Kidney epithelial cell (primary cell): ENCODE measurements at places on chromosomes 7 and 10. TPM values are rescaled to one million over a fixed set of nuclear protein-coding genes. Genes with fewer than 3 reads are reported as not detected.

- DNase-seq = no peak
These were observed 28.0 kb upstream of the VSIR start for GRCh38 chr10:71801361-71801760.

DNA sequence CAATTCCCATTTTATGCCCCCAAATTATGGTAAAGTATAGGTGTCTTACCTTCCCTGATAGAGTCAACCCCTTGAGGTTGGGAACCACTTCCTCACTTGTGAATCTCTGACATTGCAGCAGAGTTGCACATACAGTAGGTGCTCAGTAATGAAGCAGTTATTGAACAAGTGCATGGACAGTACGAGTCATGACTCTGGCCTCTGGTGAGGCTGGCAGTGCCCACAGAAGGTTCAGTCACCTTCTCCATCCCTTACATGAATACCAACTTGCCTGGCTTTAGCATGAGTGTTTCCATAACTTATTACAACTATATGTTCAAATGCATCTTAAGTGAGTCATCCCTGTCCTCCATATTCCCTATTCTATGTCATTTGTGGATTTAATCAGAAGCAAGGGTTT lies 340.0 kb downstream of the ELMO1 start:
- no peak for DNase-seq

SEMA3C gene
- 84.8 and 113 TPM in 2 replicates for total RNA-seq

PROSER2 gene
- 47.6 and 58.8 TPM in 2 replicates for total RNA-seq

NKX1-2 gene
- total RNA-seq = not detected in 2 replicates

DNA sequence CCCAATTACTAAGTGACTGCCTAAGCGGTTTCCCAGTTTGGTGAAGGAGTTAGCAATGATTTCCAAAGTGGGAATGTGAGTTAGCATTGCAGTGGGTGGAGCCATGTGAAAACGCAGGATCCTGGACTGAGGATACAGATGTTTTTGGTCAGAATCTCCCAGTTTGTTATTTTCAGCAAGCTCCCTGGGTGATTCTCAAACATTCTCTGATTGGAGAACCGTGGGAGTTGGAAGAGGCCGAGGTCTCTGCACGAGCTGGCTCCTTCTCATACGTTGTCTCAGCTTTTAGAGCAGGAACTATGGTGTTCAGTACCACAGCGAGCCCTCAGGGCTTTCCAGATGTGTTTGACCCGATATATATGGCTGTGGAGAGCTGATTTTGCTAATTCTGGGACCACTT lies 396.5 kb upstream of the NPVF start:
- no peak for DNase-seq

- no peak for DNase-seq
These were observed 129.4 kb downstream of the NRBF2 start for GRCh38 chr10:63262430-63263073.

DNA sequence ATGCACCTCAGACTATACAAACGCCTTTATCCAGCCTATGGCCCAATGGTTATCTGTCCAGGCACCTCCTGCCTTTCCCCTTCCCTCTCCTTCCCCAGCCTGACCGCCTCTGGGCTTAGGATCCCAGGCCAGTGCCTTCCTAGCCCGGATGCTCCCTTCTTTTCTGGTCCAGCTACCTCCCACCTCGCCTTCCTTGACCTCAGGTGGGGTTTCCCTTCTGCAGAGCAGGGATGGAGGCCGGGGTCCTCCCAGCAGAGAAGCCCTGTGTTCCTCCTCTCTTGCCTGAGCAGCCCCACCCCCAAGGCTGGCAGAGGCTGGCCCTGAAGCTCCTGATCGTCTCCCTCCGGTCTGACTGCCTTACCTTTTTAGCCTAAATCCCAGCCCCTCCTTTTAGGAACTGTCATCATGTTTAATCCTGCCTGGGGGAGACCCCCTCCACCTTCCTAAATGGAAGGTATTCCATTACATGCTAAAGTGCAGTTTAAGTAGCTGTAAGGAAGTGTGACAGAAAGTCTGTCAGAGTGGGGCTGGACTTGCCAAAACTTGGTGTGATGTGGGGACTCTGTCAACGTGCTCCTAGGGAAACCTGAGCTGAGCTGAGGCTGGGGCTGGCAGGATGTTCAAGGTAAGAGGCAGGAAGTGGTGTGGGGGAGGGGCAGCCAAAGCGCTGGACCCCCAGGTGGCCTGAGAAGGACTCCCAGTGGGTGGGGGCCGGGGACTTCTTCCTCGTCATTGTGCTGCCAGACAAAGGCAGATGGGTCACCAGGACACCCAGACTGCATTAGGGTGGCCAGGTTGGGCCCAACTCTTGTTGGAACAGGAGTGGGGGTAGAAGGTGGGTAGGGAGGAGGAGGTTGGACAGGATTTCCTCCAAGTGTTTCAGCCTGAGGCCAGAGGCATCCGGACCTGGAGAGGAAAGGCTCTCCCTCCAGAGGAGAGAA lies 39.5 kb downstream of the LBX1 start:
- no peak for DNase-seq

SVOPL gene
- total RNA-seq = 0.89 TPM in 1 of 2 replicates, not detected in the other
